ENCODE measurements at places on chromosomes 6 and 20.

- no peak for DNase-seq
These were observed 127.0 kb upstream of the EDN1 start for GRCh38 chr6:12163149-12163548.

DNA sequence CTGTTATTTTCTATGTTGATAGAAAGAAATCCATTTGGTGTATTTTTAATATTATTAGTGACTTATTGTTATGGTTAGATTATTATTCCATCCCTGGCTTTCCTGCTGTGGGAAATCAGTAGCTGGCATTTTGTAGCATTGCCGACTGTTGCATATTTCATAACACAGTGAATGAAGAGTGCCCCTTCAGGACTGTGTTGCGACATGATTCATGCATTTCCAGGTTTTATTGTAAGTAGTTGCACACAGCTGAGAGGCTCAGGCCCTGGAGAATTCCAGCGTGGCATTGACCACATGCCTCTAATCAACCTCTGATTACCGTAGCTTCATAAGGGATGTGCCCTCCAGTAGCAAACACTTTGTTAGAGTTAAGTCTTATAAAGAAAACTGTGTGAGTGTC lies 263.9 kb downstream of the FARS2 start:
- no peak for DNase-seq

DNA sequence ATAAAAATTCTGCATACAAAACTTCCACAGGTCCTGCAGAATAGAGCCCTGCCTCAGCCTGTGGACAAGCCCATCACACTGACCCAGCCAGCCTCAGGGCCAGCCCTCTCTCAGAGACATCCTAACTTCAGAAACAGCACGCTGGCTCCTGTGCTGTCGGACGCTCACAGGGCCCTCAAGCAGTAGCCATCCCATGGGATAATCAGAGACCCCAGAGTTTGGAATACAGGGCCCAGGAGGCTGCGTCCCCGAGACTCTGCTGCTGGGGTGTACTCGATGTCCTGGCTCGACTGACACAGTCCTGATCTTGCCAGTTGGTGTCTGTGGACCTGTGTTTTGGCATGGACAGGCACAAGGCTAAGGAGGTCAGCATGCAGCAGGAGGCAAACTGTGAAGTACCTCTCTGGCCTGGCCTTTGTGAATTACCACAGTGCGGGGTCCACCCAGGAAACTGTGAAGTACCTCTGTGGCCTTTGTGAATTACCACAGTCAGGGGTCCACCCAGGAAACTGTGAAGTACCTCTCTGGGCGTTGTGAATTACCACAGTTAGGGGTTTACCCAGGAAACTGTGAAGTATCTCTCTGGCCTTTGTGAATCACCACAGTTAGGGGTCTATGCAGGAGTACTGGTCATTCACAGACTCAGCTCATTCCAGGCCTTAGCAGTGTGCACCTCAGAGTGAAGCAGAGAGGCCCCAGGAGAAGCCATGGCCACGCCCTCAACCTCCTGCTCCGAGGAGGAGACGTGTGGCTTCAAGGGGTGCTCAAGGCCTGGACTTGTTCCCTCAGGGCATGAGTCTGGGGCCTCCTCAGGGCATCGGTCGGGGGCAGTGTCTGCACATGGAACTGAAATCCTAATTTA lies 212.4 kb downstream of the SYNDIG1 start:
- DNase-seq = no peak

GRCh38 chr6:108961985-108962384 lies 113.8 kb downstream of the ARMC2 start:
- DNase-seq = no peak

DNA sequence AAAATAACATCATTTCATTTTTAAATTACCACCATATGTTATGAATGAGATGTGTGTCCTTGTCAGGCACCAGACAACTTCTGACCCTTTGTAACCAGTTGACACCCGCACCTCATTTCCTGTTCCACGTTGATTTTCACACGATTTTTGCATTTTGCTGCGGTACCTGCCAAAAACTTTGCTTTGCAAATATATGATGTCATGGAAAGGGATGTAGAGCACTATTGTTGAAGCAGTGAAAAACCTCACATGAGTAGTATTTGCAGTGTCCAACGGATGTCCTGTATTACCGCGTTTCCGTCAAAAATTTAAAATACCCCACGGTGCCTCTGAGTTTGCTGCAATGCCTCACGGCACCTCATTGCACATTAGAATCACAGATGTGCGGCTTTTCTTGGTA lies 115.6 kb downstream of the MTHFD1L start:
- DNase-seq = no peak

All from stimulated activated CD4-positive, alpha-beta T cell treated with anti-CD3 and anti-CD28 coated beads, Interleukin-1b, Interleukin-23, amount 100 ng/mL, for 24 hours (primary cell).